ENCODE measurements at places on chromosomes 1 and 21.

GRCh38 chr1:224615861-224616755 lies at the start of gene CNIH3:
TSS of gene CNIH3 (plus strand) at chr1:224616317. CDS start at chr1:224617175, 858 bp downstream.
- DNase-seq, result peak; percentile 73

DNA sequence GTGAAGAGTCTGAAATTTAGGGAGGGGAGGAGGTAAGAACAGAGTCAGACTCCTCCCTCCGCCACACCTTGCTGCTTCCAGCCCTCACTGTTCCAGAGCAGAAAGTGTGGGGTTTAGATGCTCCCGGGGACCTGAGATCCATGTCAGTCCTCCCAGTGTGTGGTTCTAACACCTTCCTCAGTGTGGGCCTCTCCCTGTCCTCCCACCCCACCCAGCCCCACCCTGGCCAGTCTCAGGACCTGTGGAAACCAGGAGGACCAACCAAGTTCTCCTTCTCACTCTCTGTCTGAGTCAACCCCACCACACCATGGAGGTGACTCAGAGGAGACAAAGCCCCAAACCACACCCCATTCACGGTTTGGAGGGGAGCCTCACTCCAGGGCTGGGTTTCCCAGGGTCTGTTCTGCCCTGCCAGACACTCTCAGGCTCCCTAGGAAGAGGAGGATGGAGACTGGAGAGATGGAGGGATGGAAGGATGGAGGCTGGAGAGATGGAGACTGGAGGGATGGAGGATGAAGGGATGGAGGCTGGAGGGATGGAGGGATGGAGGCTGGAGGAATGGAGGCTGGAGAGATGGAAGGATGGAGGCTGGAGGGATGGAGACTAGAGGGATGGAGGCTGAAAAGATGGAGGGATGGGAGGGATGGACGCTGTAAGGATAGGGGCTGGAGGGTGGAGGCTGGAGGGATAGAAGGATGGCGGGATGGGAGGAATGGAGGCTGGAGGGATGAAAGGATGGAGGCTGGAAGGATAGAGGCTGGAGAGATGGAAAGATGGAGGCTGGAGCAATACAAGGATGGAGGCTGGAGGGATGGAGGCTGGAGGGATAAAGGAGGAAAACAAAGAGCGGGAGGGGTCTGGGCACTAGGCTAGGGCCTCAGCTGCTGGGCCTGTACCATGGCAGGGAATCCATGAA lies 100.9 kb upstream of the RUNX3 start:
- no peak for DNase-seq

- no peak for DNase-seq
Measured at GRCh38 chr1:167135281-167135840, 41.5 kb downstream of the STYXL2 start.

GRCh38 chr1:221035662-221036153 lies 156.5 kb downstream of the HLX start:
- DNase-seq, result peak; percentile 73

DNA sequence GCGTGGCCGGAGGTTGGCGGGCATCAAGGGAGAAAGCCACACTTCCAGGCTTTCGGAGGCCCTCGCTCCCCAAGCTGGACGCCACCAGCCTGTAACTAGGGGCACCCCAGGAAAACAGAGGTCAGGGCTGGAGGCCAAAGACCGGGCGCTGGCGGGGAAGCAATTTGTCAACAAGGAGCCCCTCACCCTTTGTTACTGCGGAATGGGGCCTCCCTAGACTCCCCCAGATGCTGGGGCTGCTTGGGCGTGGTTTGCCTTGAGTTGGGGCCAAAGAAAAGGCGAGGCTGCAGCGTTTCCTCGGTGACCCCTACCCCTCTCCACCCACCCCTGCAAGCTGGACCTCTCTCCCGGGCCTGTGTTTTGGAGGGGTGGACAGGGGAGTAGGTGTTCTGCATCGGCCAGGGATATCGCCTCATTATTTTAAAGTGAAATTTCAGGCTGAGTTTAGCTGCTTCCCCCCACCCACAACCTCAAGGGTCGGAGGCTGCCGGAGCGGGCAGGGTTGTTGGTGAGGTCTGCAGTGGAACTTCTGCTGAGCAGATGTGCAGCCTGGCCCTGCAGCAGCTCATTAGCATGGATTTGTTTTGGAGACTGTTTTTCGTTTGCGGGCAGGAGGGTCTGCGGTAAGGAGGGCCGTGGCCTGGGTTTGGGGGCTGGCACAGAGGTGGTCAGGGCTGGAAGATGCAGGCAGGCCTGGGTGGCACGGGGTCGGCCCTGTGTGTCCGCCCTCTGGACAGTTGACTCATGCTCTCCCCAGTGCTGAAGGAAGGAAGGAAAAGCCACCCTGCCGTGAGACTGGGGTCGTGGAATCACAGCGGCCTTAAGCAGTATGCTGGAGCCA lies 1.5 kb downstream of the NBL1 start:
- DNase-seq, result no peak

- peak; percentile 7 for DNase-seq
Measured at GRCh38 chr1:216531263-216532239, 108.3 kb upstream of the USH2A start.

DNA sequence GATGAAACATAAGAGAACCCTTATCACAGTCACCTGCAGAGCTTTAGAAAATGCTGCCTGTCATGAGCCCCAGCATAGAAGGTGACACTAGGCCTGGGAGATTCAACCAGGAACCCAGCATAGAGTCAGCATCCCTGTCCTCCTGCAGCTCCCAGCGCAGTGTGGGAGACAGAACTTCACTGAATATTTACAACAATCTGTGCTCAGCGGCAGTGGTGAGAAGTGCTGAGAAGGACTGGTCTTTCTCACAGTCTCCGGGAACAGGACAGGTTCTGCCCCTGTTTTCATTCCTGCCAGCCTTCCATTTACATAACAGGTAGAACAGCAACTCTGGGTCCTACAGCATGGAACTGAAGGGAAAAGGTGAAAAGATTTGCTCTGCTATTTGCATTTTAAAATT lies 83.5 kb upstream of the GADD45A start:
- no peak for DNase-seq

DNA sequence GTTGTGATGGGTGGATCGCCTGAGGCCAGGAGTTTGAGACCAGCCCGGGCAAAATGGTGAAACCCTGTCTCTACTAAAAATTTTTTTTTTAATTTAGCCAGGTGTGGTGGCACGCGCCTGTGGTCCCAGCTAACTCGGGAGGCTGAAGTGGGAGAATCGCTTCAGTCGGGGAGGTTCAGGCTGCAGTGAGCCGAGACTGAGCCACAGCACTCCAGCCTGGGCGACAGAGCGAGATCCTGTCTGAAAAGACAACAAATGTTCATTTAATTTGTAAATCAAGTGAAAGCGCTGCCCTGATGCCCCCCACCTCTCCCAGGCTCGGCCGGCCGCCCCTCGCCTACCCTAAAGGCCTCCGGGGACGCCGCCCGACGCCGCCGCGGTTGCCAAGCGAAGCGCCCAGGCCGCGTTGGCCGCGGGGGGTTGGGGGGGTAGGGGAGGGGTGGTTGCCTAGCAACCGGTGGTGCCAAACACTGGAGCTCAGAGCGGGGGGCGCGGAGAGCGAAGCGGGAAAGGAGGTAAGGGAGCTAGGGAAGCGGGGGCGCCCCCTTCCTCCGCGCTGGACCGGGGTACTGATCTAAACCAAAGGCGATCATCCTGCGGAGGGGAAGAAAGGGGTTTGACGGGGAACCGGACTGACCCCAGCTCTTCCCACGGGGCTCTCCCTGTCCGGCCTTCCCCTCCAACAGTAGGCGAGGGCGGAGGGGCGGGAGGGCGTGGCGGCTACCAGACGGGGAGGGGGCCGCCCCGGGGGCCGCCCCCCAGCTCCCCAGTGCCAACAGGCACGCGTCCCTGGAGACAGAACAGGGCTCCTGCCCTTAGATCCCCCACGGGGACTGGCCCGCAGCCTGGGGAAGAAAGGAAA lies at the start of gene TEKT2:
TEKT2 (plus strand) TSS at position 460 of the 862 bp plus-strand sequence. CDS start 828 bp downstream, outside the sequence.
- DNase-seq, result peak; percentile 74

DNA sequence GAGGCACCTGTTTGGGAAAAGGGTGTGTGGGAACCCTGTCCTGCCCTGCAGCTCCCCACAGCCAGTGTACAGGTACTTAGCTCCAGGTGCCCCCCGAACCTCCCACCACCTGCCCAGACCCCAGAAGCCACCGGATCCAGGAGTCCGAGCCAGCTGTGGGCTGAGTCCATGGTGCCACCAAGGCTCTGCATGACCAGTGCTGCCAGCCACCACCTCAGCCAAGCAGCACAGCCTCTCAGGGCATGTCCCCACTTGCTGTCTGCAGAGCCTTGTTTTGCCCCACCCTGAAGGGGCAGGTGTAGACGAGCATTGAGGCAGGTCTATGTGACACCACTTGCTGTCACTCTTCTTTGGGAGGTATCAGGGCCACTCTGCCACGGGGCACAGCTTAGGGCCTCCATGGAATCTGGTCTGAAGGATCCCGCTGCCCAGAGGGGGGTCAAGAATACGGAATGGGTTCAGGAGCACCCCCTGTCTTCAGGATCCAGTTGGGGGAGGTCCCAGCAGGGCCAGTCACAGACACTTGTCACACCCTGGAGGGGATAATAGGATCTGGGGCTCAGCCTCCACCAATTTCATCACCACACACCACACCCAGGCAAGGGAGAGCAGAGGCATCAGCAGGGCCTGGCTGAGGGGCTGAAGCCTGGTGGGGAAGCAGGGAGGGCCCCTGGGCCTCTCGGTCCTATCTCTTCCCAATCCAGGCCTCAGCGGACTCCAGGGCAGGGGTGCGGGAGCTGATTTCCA lies 27.7 kb downstream of the ARHGEF19 start:
- DNase-seq, result peak; percentile 38

- DNase-seq, result no peak
Measured at GRCh38 chr1:16438516-16438915, 1.3 kb upstream of the SPATA21 start.

GRCh38 chr1:84192681-84193080 lies 48.6 kb downstream of the PRKACB start:
- no peak for DNase-seq

- peak; percentile 91 for DNase-seq
Measured at GRCh38 chr1:106063510-106063909, 993.0 kb upstream of the PRMT6 start.

GRCh38 chr1:21836010-21836409 lies 23.9 kb downstream of the LDLRAD2 start:
- DNase-seq, result no peak

GRCh38 chr1:16926491-16927073 lies 4.9 kb downstream of the CROCC start:
- no peak for DNase-seq

- DNase-seq, result peak; percentile 93
Measured at GRCh38 chr1:61081686-61082310, 563 bp upstream of the NFIA start.

GRCh38 chr1:156725683-156726280 lies 2.5 kb upstream of the METTL25B start:
- DNase-seq, result peak; percentile 95

GRCh38 chr1:90943966-90944365 lies 77.9 kb downstream of the ZNF644 start:
- no peak for DNase-seq

DNA sequence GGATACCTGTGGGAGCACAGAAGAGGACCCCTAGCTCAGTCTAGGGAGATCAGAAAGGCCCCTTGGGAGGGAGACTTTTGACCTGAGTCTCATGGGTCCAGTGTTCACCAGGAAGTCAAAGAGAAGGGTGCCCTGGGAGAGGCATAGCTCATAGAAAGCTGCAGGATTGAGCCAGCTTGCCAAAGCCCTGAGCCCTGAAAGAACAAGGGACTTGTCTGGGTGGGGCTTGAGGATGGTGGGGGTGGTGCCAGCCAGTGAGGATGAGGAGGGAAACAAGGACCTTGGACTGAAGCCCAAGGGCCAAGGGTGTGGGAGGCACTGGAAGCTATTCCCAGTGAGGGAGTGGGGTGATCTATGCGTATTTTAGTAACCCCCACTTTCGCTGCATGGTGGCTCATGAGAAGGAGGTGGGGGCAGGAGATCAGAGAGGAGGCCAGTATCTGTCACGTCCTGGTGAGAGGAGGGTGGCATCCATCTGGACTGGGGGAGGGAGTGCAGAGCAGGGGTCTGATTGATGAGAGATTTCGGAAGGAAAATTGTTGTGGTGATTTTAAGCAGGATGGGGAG lies 28.4 kb downstream of the DMBX1 start:
- DNase-seq, result peak; percentile 29

- DNase-seq, result no peak
Measured at GRCh38 chr1:156953571-156953970, 33.1 kb downstream of the LRRC71 start.

GRCh38 chr21:46325073-46325912 lies 1.3 kb downstream of the PCNT start:
- DNase-seq, result peak; percentile 69

GRCh38 chr1:169892927-169893644 lies 610 bp downstream of the SCYL3 start:
- DNase-seq, result peak; percentile 67

- no peak for DNase-seq
Measured at GRCh38 chr1:232988572-232989040, 38.2 kb downstream of the NTPCR start.

GRCh38 chr1:76239470-76239918 lies 164.9 kb downstream of the ST6GALNAC3 start:
- DNase-seq, result peak; percentile 63

DNA sequence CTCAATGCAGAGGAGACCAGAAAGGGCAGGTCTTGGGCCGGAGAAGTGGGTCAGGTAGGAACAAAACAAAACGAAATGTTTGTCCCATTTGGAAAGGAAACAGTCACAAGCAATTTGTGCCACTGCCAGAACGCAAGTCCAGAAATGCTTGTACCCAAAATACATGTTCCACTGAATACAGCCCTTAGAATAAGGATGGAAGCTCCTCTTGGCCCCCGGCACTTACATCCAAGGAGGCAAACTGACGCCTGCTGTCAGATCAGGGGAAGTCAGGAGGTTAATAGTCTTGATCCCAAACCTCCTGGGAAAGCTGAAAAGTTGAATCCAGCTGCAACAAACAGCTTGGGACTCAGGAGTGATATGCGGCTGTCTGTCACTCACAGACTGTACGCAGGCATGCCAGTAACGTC lies 75.9 kb upstream of the GALNT2 start:
- DNase-seq, result no peak

DNA sequence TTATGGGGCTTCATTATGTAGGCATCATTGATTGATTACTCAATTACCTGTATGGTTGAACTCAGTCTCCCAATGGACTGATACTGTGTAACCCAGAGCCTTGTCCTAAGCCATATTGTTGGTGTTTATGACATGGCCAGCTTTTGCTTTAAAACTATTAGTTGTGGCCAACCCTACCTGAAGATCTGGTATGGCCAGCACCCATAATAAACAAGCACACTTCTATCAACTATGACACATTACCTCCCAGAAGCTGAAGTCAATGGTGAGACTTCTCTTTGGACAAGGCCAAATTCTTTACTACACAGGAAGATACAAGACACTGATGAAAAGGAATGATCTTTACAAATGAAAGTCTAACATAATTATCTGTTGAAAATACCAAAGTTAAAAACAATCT lies 28.8 kb downstream of the MAN1A2 start:
- DNase-seq, result no peak

DNA sequence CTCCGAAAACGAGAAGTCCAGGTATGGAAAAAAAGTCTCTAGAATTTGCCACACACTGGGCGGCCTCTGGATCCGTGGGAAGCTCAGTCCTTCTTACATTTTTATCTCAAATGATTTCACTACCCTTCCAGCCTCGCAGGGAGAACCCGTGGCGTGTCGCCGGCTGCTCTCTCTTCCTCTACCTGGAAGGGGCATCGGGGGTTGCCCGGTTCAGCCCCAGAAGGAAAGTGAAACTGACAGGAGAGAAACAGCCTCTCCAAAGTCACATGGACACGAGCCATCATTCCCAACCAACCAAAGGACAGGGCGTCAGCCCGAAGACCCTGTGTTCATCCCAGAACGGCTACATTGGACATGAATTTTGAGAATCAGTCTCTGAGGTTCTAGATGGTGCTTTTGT lies 182.5 kb downstream of the ADSS2 start:
- peak; percentile 77 for DNase-seq

- no peak for DNase-seq
Measured at GRCh38 chr1:2136386-2137235, 58.0 kb downstream of the FAAP20 start.

All from DMS53 (cell line).